ENCODE measurements at places on chromosomes 7 and 10.

DNA sequence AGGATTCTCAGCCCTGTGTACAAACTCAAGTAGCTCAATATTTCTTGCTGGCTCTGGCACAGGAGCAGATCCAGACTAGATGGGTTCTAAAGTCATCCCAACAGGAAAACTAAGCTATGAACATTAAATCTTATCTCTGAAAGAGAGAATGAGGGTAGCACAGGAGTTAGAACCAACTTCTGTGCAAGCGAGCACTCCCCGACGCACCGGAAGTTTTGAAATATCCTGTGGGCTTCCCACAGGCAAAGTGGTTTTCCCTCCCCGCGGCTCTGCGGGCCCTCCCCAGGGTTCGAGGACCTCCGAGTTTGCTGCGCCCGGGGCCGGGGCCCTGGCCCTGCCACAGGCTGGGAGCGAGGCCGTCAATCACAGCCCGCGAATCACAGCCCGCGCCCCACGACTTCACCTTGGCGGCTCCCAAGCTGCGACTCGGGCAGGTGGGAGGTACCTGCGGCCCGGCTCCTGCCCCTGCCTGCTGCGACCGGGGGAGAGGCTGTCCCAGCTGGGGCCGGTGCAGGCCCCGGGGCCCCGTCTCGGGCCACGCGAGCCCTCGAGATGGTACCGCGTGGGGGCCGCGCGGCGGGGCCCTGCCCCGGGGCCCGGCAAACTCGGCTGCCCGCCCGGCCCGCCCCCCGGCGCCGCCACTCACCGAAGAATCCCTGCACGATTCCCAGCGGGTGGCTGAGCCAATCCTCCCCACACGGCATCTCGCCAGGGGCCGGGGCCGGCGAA lies 598 bp downstream of the MCMBP start:
- peak; percentile 40 for DNase-seq

DNA sequence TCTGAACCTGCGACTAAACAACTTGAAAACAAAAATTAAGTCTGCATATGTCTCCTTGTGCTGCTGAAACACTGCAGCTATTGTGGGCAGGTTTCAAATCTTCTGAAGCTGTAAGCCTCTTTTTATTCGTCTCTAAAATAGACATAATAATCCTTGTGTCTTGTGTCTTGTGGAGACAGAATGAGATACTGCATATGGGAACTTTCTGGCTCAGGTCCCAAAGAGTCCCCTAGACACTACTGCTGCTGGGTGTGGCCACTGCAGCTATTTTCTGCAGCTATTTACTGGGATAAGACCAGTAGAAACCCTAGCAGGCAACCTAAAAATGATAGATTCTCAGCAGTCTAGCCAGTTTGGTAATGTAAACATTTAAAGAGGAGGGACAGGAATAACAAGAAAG lies 252.0 kb downstream of the ELMO1 start:
- DNase-seq: no peak

DNA sequence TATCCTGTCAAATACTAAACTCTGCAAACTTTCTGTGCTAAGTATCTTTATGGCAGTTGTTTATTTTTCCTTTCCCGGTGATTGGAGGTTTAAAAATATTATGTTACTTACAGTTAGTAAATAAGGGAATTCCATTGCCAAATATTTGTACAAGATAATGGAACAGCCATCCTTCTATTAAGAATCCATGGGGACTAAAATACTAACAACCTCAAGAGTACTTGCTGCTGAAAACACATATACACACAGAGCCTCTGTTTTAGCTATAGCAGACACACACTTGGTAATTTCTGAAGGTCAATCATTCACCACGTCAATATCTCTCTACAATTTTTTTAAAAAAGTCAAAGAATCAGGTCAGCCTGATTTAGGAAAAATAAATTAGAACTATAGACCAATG lies 32.4 kb downstream of the TSPAN12 start:
- DNase-seq: no peak

GRCh38 chr10:48750019-48750418 lies 65.3 kb downstream of the WDFY4 start:
- no peak for DNase-seq

DNA sequence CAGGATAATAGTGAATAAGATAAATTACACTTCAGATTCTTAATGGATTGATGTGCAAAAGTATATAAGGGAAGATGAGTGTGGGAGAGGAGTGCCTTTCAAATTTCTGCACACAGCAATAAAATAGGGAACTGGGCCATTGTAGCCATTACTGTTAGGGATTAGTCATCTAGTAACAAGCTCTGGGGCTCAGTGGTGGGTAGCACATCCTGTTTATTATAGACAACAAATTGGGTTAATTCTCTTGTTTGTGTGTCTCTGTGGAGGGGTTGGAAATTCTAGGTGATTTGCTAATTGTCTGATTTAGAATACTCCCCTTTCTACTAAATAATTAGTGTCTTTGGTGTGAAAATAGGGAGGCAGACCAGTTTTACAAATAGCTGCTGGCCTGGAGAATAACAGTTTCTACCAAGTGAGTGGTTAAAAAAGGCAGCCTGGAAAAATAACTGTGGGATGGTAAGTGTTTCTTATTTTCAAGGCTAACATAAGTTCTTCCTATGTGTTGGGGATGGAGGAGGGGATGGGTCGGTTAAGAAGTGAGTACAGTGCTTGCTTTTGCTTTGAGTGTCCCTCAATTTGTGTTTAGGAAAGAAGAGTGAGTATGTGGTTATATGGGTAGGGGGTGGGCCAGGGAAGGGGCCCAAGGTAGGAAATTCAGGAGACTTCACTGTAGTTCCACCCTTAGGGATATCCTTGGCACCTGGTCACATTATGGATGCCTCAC lies 43.3 kb upstream of the TMEM248 start:
- DNase-seq: no peak

DNA sequence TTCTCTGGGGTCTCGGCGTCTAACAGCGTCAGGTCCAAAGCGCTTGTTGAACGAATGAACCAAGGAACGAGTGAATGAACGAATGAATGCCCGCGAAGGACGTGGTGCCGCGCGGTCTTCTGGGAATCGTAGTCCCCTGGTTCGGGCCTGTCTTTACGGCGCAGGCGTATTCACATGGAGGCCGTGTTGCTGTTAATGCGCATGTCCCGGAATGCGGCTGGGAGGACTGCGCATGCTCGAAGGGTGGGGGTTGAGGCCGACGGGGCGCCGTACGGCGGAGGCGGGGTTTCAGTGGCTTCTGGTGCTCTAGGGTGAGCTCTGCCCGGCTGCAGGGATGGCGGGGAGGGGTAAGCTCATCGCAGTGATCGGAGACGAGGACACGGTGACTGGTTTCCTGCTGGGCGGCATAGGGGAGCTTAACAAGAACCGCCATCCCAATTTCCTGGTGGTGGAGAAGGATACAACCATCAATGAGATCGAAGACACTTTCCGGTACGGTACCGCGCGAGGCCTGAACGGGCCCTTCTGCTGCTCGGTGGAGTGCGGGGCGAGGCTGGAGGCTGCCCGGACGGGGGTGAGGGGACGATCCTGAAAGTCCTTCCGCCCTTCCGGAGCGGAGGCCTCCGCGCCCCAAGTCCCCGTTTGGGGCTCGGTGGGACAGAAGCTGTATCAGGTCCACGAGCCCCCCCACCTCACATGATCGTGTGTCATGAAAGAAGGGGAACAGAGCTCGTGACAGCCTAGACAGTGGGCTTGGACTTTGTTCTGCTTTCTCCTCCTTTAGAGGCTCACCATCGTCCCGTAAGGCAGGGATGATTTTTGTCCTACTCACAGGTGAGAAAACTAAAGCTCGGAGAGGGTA lies at the start of gene ATP6V1F:
ATP6V1F (plus strand) TSS at position 286 of the 862 bp plus-strand sequence; CDS start at position 335, 49 bp downstream.
- DNase-seq: peak; percentile 99

DNA sequence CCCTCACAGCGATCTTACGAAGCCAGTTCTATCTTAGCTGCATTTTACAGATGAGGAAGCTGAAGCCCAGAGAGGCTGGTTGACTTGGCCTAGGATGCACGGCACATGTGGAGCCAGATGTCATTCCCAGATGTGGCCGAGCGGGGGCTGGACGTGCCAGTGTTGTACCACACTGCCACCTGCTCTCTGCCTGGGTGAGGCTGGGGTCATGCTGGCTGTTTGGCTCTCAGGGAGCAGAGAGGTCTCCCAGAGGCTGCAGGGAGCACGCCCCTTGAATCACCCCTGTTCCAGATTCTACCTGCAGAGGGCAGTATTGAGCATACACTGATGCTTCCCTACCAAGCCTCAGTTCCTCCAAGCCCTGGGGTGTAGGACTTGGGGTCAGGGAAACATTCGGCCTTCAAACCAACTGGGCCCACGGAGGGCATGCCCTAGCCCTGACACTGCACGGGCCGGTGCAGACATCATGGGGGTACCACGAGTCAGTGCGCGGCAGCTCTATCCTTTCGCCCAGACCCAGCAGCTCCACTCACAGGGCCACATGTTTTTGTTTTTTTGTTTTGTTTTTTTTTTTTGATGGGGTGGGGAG lies 3.8 kb upstream of the GTF2IRD1 start:
- DNase-seq: peak; percentile 70

DNA sequence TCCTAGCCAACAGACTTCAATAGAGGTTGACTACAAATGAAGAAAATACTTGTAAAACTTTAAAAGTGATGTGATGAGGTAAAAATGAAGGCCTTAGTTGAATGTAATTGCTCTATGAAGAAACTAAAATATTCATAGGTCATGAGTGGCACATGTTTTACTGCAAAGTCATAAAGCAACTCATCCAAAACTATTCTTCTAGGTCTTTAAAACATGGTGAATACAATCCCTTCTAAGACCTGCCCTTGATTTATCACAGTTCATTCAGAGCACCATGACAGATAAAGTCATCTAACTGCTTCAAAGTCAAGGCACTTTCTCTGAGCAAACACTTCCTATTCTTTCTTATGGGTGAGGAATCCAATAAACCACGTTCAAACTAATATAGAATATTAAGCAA lies 713.5 kb downstream of the SORCS1 start:
- DNase-seq: no peak

DNA sequence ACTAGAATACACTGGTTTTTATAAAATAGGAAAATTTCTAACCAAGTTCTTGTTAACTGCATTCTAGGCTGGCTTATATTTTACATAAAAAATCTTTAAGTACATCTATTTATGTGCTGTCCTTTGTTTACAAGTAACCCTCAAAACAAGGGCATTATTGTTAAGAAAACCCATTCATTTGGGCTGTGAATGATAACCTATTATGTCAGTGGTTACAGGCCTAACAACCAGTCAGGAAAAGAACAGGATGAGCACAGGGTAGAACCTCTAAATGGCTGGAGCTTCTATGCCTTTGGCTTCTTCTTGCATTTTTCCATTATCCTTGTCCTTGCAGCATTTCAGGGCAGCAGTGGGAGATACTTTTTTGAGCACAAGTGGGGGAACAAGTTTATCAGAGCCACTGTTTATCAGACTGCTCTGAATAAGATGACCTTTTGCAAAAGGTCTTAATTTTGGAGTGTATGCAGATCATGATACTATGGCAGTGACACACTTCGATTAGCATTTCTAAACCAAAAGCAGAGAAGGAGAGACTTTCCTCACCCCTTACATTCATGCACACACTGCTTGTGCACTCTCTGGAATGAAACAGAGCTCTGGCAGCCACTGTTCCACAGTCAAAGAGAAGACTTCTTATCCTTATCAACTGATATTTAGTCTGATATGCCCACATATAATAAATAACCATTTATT lies 10.9 kb downstream of the GPR37 start:
- DNase-seq: no peak

DNA sequence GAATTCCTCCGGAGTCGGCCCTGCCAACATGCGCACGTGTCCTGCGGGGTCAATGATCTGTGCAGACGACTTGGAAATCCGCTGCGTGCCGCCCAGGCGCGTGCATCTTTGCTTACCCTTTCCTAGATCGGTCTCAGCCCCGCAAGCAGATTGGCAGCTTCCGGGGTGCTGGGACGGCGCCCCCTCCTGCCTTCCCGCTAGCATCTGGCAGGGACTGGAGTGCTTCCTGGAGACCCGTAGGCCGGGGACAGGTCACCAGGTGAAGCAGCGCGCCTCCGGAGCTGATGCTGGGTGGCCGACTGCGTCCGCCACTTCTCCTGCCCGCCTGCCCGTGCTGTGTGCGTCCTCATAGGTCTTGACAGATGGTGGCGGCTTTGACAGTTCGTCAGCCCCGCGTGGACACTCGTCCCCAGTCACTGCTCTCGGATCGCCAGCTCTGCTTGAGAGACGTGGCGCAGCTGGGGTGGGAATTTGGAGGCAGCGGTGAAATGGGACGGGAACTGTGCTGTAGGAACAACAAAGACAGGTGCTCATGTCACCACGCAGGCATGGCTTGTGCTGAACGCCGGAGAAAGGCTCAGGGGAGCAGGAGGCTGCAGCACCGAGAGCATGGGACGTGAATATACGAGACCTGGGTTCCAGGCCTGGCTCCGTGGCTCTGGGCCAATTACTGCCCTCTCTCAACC lies 21.9 kb upstream of the KCNK18 start:
- DNase-seq: no peak

GRCh38 chr10:100334762-100335161 lies 4.7 kb upstream of the PKD2L1 start:
- DNase-seq: no peak

DNA sequence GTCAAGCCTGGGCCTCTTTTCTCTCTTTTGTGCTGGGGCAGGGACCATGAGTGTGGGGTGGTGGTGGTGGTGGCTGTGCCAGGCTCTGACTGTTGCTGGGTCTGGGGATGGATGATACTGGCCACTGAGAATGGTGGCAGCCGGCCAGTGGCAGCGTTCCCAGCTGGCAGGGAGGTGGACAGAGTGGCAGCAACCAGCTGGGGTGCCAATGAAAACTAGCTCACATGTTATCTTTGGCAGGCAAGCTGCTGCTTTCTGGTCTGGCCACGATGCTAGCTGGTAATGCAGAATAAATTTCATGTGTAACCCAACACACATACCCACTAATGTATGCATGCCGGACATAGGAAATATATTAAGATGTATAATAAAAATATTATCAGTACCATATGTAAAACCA lies 95.0 kb upstream of the SLC26A5 start:
- DNase-seq: no peak

DNA sequence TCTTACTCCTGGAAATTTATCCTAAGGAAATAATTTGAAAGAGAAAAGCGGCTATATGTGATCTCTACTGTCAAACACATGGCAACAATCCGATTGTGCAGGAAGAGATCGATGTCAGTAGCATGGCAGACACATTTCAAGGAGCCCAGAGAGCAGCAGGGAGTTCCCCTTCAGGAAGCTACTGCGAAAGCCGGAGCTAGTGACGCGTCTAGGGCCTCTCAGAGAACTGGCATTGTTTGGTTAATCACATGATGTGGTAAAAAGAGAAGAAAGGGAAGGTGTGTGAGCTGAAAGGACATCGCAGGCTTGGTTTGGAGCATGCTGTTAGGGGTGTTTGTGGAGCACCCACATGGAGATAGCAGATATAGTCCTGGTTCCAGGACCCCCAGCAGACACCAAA lies 74.9 kb downstream of the BEND7 start:
- DNase-seq: no peak

- no peak for DNase-seq
Measured at GRCh38 chr7:151379534-151380198, 30.2 kb downstream of the WDR86 start.

Measured in activated CD4-positive, alpha-beta T cell treated with anti-CD3 and anti-CD28 coated beads, Interleukin-2, amount 50 U/mL, for 4 hours (primary cell).